ENCODE measurements at places on chromosomes 3 and 15.

GRCh38 chr3:77191014-77191413, 151.1 kb downstream of the ROBO2 start:
- DNase-seq, result no peak

GRCh38 chr3:155494332-155494731, 200.8 kb upstream of the STRIT1 start:
- DNase-seq, result no peak

DNA sequence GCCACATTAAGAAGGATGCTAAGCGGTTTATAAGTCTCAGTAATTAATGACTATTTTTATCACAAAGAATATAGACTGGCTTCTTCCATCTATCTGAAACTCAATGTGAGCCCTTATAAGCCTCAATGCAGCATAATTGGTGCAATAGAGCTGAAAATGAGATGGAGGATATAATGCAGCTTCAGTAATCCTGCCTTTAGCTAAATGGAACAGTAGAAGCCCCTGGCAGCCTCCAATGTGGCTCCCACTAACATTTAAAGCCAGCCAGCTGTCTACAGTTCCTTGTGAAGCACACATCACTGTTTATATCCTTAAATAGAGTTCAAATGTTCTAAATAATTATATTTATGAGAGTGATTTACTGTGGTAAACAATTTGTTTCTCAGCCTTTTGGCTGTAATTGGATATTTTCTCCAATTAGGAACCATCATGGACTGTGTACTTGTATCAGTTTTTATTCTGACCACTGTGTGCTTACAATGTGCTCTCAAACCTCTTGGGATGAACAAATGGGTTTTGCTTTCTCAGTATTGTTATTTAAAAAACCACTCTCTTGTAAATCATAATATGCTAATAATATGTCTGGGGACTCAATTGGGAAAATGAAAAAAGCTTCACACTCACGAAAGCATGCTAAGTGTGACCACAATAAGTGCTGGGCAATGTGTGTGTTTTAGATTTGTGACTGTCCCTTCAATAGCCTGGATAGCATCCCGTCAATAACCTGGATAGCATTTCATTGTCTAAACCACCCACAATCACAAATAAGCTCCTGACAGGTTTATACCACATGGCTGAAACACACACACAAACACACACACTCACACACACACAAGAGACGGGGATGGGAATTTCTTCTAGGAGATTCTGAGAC, 366.6 kb downstream of the GBE1 start:
- no peak for DNase-seq

DNA sequence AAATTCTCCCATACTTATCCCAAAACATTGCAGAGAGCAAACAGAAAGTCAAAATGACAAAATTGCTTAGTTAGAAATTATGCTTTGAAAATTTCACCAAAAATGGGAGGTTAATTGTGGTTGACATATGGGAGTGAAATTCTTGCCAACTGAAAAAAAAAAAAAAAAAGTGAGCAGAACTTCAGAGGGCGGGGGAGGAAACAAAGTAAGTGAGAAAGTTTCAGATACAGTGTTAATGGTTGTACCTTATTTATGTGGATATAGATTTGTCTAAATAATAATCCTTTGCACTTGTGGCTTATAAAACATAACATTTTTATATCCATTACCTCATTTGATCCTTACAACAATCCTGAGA, 91.5 kb upstream of the RAP2B start:
- DNase-seq, result no peak

DNA sequence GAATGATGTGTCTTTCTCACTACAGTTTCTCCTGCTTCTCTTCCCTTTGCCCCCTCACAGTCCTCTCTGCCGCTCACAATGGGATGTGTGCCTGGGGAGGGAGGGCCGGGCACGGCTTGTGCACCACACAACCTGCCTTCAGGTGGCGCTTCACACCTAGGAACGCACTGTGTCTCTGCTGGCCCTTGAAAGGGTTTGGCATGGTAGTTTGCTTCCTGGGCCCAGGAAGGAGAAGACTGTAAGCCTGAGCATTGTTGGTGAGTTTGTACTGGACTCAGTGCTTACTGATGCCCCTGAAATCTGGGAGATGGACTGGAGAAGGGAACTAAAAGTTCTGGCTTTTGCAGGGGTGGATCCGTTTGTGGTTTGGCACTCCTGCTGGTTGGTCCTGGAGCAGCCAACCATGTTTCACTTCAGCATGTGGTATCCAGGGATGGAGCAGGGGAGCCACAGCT, 9.2 kb downstream of the ALPK3 start:
- no peak for DNase-seq

- DNase-seq, result no peak
Measured at GRCh38 chr3:69252631-69253030, 130.2 kb upstream of the LMOD3 start.

DNA sequence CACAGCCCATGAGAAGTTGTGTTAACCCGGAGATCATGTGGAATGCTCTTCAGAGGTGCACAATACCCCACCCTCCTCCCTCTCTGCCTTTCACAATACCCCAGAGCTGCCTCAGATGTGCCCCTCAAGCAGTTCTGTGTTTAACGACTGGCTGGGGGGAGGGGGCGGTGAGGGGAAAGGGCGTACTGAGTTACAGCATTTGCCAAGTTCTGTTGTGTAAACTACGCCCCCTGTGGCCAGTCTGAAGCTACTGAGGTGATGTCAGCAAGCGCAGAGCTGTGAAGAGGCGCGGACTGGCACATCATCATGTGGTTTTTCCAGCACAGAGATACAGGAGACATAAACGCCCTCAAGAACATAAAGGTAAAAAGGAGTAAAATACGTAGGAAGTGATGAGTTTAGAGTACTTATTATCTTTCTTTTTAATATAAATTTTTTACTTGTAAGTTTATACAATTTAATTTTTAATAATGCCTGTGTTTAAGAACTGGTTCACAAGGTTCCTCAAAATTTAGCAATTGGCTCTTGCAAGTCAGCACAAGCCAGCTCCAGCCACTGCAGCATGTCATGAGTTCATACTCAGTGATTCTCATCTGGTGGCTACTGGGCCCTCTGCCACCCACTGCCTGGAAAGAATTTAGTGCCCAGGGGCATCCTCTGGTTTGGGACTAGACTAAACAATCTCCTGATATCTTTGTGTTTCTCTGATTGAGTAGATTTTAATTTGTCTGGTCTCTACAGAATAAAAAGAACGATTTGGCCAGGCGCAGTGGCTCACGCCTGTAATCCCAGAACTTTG, 1.7 kb downstream of the EPB42 start:
- no peak for DNase-seq

DNA sequence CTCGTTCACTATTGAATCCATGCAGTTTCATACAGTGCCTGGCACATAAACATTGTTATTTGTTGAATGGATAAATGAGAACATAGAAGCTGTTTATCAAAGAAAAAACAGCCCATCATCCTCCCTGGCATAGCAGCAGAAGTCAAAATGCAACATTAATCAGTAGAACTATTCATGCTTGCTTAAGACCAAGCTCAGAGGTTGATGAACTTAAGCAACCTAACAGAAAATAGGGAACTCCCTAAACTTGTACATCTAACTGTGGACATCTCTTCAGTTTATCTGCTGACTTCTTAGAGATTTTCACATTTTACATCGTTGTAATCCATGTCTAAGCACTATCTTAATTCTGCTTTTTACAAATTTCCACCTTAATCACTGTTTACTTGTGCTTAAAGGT, 29.2 kb downstream of the SENP8 start:
- DNase-seq, result no peak

- no peak for DNase-seq
Measured at GRCh38 chr3:151012753-151013152, 40.2 kb upstream of the CLRN1 start.

GRCh38 chr15:48437178-48437577, 105.9 kb downstream of the DUT start:
- no peak for DNase-seq

- DNase-seq, result no peak
Measured at GRCh38 chr3:150613709-150614480, 10.8 kb downstream of the SELENOT start.

GRCh38 chr3:52117537-52117936, 36.7 kb downstream of the POC1A start:
- no peak for DNase-seq

DNA sequence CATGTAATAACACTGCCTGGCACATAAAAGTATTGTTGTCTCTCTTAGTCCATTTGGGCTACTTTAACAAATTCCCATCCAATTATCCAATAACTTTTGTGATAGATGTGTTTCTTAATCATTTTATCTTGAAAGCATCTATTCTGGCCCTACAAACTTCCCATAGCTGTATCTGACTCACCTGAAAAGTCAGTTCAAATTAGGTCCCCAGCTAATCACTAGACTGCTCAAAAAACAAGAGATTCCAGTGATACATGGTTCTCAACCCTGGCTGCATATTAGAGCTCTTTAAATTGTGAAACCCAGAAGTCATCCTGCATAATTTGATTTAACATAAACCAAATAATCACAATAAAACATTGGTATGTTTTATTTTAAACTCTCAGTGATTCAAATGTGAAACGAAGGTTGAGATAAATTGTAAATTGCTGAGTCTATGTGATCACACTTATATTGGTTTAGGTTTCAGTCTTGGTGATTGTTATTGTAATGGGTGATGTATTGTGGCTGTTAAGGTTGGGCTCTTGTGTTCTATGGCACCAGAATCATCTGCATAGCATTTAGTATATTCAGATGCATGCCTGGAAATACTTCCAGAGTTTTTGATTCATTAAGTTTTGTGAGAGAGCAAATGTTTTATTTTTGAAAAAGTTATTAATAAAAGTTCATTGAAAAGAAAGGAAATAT, 268.9 kb upstream of the KCNMB2 start:
- no peak for DNase-seq

DNA sequence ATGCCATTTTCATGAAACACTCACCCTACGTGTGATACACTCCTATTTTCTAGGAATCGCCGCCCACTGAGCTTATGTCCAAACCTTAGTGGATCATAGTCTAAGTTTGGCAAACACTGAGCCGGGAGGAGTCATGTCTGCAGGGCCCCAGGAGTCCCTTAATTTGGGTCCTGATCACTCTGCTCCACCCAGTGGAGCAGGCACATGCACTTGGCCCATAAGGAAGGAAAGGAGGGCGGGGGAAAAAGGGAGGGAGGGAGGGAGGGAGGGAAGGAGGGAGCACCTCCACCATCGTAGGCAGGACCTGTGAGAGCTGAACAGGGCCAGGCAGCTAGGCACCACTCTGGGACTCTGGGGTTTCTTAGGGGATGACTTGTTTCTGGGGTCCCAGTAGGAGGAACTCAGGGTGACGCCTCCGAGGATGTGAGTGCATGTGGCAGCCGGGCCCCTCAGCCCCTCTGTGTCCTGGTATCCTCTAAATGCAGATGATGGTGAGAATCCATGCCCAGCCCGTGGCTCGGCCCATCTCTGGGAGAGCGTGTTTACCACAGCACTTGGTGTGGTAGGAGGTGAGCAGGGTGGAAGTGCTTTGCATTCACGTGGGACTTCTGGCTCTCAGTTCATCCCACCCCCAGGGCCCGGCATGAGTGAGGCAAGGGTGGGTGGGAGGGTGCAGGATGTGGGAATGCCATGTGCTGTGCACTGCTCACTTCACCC, 109.4 kb downstream of the KLF13 start:
- DNase-seq, result peak; percentile 41

- DNase-seq, result no peak
Measured at GRCh38 chr3:179852142-179852905, 184.4 kb downstream of the PEX5L start.

- no peak for DNase-seq
Measured at GRCh38 chr3:170992854-170993253, 33.7 kb downstream of the SLC2A2 start.

DNA sequence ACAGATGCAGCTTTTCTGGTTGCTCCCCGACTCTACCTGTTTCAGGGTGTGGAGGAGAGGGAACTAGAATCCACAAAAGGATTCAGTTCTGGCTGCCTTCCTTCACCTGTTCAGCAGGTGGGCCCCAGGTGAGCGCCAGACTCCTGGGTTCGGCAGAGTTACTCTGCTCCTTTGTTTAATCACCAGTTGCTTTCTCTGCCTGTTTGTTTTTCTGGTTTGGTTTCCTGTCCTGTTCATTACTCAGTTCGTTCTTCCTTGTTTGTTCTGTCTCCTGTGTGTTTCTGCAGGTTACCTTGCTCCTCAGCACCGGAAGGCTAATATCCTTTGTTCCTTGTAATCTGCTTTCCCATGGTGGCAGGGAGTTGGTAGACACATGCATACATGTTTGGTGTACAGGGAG, 508.5 kb upstream of the ATP11B start:
- DNase-seq, result no peak

GRCh38 chr15:31387479-31388118, 61.0 kb downstream of the KLF13 start:
- DNase-seq, result no peak

GRCh38 chr3:133938770-133939462, 43.2 kb upstream of the RAB6B start:
- DNase-seq, result no peak

GRCh38 chr3:49745986-49746385, 22.2 kb upstream of the GMPPB start:
- no peak for DNase-seq

All from bone marrow (tissue), 2 donors.